ENCODE measurements at places on chromosomes 6 and 20. TPM values are rescaled to one million over a fixed set of nuclear protein-coding genes. Genes with fewer than 3 reads are reported as not detected.

THBS2 gene
- 0.05 TPM for total RNA-seq

ME1 gene
- total RNA-seq, result 19.7 TPM

ANKRD60 gene
- not detected for total RNA-seq

FERMT1 gene
- total RNA-seq, result 0.95 TPM

TPBG gene
- 84.1 TPM for total RNA-seq

ZSCAN16 gene
- 5.3 TPM for total RNA-seq

DNA sequence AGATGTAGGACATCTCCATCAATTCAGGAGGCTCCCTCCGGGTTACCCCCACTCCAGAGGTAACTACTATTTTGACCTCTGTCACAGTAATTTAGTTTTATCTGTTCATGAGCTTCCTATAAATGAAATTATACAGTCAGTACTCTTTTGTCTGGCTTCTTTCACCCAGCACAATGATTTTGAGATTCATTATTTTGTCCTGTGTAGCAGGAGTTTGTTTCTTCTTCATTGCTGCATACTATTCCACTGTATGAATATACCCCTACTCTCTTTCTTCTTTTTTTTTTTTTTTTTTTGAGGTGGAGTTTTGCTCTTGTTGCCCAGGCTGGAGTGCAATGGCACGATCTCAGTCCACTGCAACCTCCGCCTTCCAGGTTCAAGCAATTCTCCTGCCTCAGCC lies 11.8 kb upstream of the AP5S1 start:
- peak overlapping the region; percentile 100 for H3K27ac ChIP-seq
- no peaks in the 10 kb centered on the region for H3K36me3 ChIP-seq
- peaks cover 67% of the 10 kb centered on the region for H3K4me1 ChIP-seq
- H3K4me3 ChIP-seq, result no peak overlapping the region
- no peaks in the 10 kb centered on the region for H3K27me3 ChIP-seq

DNA sequence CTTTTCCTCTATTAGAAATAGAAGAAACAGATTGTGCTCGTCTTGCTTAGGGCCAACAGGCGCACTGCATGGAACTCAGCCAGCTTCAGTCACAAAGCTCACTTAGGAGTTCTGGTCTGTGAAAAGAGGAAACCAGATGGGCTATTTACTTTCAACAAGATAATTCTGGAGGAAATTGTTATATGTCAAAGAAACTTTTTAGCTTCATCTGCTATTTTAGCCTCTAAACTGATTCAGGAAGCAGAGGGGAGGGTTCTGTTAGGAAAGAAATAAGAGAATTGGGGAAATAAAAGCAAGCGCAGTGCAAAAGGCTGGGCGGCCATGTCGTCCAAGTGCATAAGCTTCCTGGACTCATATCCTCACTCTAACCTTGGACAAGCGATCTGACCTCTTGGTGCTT lies 21.3 kb downstream of the PRKN start:
- H3K27ac ChIP-seq, result no peak overlapping the region
- no peaks in the 10 kb centered on the region for H3K4me1 ChIP-seq
- H3K27me3 ChIP-seq, result no peaks in the 10 kb centered on the region
- H3K4me3 ChIP-seq, result no peak overlapping the region

GRCh38 chr20:33532753-33533459 lies 43.0 kb downstream of the CBFA2T2 start:
- no peaks in the 10 kb centered on the region for H3K27me3 ChIP-seq
- no peaks in the 10 kb centered on the region for H3K36me3 ChIP-seq
- DNase-seq, result no peak
- H3K27ac ChIP-seq, result no peak overlapping the region

DNA sequence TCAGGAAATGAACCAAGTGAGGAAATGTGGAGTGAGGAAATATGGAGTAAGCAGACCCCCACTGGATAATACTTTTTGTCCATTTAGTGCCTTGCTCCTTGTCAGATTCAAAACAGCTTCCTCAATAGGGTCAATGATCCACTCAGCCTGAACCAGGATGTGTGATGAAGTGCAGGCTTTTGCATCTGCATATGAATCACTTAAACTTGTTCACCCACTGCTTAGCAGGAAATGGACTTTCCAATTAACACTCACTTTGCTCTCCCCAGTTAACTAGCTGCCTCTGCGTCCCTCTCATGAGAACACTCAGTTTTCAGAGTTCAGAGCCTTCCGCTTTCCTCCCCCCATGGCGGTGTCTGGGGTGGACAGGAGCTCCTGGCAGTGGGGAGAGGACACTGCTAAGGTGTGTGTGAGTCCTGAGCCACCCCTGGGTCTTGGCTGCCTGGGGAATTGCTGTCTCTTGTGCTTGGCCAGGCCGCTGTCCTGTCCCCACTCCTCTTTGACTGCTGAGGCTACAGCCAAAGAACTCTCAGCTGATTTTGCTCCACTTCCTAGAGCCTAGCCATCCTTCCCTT lies 621.8 kb downstream of the CDH26 start:
- no peak overlapping the region for H3K4me3 ChIP-seq
- no peak for DNase-seq
- no peak overlapping the region for H3K27ac ChIP-seq
- no peaks in the 10 kb centered on the region for H3K4me1 ChIP-seq
- peaks cover 2% of the 10 kb centered on the region for H3K27me3 ChIP-seq
- H3K36me3 ChIP-seq, result no peaks in the 10 kb centered on the region

DNA sequence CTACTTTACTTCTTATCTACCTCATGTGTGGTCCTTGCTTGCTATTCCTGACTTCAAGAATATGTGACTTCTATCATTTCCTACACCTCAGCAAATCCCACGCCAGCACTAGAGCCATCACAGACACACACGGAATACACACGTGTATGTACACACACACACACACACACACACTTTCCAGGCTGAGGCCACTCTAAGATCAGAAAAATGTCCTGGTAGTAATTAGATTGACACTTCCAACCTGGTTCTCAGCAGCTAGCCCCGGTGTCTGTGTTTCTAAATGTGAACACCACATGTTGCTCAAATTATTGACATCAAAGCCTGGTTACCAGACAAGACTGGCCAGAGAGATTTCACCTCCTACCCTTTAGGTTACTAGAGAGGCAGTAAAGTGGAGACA lies 54.1 kb upstream of the SASH1 start:
- H3K36me3 ChIP-seq, result no peaks in the 10 kb centered on the region
- no peak for DNase-seq
- no peaks in the 10 kb centered on the region for H3K4me1 ChIP-seq
- H3K27ac ChIP-seq, result no peak overlapping the region
- no peaks in the 10 kb centered on the region for H3K27me3 ChIP-seq

- no peaks in the 10 kb centered on the region for H3K4me1 ChIP-seq
- no peaks in the 10 kb centered on the region for H3K36me3 ChIP-seq
- H3K27me3 ChIP-seq, result no peaks in the 10 kb centered on the region
- no peak overlapping the region for H3K27ac ChIP-seq
Observed at GRCh38 chr20:61436667-61437279, 184.7 kb downstream of the CDH4 start.

GRCh38 chr6:153564803-153565202 lies 433.7 kb upstream of the RGS17 start:
- no peaks in the 10 kb centered on the region for H3K4me1 ChIP-seq
- no peaks in the 10 kb centered on the region for H3K36me3 ChIP-seq
- no peak overlapping the region for H3K4me3 ChIP-seq
- no peak overlapping the region for H3K27ac ChIP-seq

GRCh38 chr6:44829836-44830235 lies 442.3 kb downstream of the CDC5L start:
- H3K4me1 ChIP-seq, result peaks cover 8% of the 10 kb centered on the region
- no peak overlapping the region for H3K27ac ChIP-seq
- H3K27me3 ChIP-seq, result no peaks in the 10 kb centered on the region

DNA sequence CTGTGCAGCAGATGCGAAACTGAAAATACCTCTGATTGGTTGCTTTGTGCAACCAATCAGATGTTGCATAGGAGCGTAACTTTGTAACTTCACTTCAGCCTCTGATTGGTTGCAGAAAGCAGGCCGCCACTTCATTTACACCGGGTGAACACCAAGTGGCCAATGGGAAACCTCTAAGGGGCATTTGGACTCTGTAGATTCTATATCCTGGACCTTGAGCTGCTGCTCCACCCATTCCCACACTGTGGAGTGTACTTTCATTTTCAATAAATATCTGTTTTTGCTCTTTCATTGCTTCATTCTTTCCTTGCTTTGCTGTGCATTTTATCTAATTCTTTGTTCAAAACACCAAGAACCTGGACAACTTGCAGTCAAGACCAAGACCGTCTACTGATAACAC lies 14.1 kb upstream of the NXT1 start:
- H3K4me1 ChIP-seq, result no peaks in the 10 kb centered on the region
- H3K36me3 ChIP-seq, result no peaks in the 10 kb centered on the region
- H3K27ac ChIP-seq, result no peak overlapping the region
- H3K4me3 ChIP-seq, result no peak overlapping the region
- no peaks in the 10 kb centered on the region for H3K27me3 ChIP-seq

DNA sequence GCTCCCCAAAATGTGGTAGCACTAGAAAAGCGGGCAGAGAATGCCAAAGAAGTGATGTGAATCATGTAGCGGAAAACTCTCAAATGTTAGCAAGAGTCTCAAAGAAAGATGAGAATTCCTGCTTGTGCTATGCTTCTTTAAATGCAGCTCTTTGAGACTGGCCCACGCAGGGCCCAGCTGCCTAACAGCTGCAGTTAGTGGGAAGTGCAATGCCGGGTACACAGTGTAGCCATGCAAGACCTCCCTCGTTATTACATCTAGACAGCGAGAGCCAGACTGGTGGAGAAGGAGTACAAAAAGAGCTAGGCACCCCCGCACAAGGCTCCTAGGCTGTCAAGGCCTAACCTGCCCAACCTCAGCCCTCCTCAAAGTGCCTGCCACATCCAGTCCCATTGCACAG lies 201.7 kb upstream of the PRDM1 start:
- H3K36me3 ChIP-seq, result no peaks in the 10 kb centered on the region
- H3K27ac ChIP-seq, result no peak overlapping the region
- no peak for DNase-seq
- H3K4me1 ChIP-seq, result no peaks in the 10 kb centered on the region

DNA sequence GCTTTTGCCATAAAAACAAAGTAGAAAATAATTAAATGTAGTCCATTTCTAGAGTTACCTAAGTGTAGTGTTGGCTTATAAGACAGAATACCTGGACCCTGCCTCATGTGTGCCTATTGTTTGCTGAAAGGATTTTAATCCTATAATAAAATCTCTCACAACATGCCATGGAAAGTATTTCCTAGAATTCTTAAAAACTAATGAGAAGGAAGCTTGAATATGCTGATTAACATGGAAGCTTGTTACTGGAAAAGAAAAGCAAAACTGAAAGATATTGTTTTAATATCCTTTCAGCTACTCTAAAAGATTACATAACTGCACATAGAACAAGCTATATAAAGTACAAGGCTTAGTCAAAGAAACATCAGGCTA lies 18.0 kb upstream of the FAM135A start:
- DNase-seq, result no peak
- no peaks in the 10 kb centered on the region for H3K36me3 ChIP-seq
- H3K27me3 ChIP-seq, result no peaks in the 10 kb centered on the region
- no peak overlapping the region for H3K27ac ChIP-seq
- H3K4me1 ChIP-seq, result peaks cover 3% of the 10 kb centered on the region

GRCh38 chr6:8177721-8178120 lies 75.4 kb upstream of the EEF1E1 start:
- H3K27ac ChIP-seq, result peak overlapping the region; percentile 82
- H3K36me3 ChIP-seq, result no peaks in the 10 kb centered on the region
- no peaks in the 10 kb centered on the region for H3K27me3 ChIP-seq
- H3K4me3 ChIP-seq, result no peak overlapping the region
- DNase-seq, result no peak
- H3K4me1 ChIP-seq, result peaks cover 53% of the 10 kb centered on the region

DNA sequence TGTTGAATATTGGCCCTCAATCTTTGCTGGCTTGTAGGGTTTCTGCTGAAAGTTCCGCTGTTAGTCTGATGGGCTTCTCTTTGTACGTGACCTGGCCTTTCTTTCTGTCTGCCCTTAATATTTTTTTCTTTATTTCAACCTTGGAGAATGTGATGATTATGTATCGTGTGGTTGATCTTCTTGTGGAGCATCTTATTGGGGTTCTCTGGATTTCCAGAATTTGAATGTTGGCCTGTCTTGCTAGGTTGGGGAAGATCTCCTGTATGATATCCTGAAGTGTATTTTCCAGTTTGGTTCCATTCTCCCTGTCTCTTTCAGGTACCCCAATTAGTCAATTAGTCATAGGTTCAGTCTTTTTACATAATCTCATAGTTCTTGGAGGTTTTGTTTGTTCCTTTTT lies 22.6 kb upstream of the MOXD1 start:
- no peak for DNase-seq
- no peaks in the 10 kb centered on the region for H3K36me3 ChIP-seq
- no peak overlapping the region for H3K4me3 ChIP-seq
- no peaks in the 10 kb centered on the region for H3K4me1 ChIP-seq
- no peaks in the 10 kb centered on the region for H3K27me3 ChIP-seq

Data from Panc1 (cell line).